ENCODE measurements at places on chromosomes 12 and 14.

DNA sequence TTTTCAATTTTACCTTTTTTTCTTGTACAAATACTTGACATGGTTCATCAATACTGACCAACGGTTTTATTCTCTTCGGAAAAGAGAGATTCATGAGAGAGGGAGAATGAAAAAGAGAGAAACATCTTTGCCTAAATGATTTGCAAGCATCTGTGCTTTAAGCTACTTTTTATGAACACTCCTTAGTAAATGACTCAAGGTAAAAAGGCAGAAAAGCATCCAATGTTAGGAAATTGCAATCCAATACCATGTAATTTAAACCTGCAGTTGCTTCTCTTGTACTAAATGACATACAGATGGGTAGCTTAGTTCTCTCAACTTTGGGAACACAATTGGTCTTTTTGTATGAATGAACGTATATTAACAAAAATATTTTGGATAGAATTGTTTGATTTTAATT lies 46.1 kb downstream of the MSRB3 start:
- no peak for DNase-seq

DNA sequence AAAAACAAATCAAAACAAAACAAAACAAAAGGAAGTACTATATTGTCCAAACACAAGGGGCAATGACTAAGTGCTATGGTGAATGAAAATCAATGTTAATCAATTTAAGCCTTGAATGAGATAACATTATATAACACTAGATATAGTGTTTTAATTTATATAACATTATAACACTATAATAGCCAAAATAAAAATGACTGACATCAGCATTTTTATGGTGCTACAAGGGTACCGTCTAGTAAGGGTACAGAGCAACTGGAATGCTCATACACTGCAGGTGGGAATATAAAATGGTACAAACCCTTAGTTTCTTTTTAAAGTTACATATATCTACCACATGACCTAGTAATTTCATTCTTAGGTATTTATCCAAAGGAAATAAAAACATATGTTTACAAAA lies 5.7 kb downstream of the NEDD8 start:
- no peak for DNase-seq

- DNase-seq = no peak
Measured at GRCh38 chr12:2094597-2094996, 41.8 kb downstream of the CACNA1C start.

GRCh38 chr14:104513641-104514046 lies 65.9 kb upstream of the C14orf180 start:
- no peak for DNase-seq

DNA sequence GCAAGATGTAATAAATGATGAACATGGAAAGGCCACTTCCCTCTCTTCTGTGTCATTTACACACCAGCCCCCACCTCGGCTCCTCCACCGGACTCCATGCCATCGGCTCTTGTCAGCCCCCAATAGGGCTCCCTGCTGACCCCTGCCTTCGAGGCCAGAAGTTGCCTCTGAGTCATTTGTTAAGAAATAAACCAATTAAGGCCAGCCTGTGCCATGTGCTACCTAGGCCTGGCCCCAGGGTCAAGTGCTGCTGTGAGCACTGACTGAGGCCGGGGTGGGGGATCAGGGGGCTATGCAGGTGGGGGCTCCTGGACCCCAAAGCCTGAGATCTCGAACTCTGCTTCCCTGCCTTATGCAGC lies 53.2 kb downstream of the TESC start:
- no peak for DNase-seq

DNA sequence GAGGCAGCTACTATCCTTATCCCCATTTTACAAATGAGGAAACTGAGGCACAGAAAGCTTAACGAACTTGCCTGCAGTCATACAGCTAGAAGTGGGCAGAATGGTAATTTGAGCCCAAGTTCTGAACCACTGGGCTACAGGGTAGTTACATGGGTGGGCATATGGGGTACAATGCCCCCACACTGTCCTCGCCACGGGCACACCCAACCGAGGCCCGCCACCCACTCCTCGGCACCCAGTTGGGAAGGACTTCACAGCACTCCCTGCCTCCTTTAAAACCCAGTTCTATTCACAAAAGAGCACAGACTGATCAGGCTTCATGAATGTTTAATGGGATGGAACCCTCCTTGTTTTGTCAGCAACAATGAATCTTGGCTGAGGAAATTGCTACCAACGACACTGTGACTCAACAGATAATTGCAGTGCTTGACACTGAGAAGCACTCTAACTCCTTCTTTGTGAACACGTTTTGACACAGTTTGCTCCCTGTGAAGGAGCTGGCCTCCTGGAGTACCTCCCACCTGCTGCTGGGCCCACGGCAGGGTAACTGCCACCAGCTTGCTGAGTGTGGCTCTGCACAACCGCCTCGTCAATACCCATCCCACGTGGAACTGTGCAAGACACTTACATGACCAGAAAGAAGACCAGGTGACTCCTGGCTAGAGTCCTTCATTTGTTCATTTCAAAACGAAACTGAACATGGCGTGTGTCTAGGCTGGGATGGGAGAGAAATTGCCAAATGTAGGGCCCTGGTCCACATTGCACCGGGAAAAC lies 63.5 kb downstream of the CLMN start:
- DNase-seq = no peak

Measured in stimulated activated CD4-positive, alpha-beta T cell treated with anti-CD3 and anti-CD28 coated beads, Interleukin-15, amount 100 ng/mL, for 1 hour (primary cell).